ENCODE measurements at places on chromosomes 2 and 18.

GRCh38 chr2:53802617-53803151 lies 15.8 kb downstream of the ERLEC1 start:
- DNase-seq: no peak

GRCh38 chr2:160582490-160583145 lies 89.0 kb upstream of the RBMS1 start:
- no peak for DNase-seq

- no peak for DNase-seq
These were observed 406.6 kb upstream of the MMADHC start for GRCh38 chr2:149994057-149994728.

GRCh38 chr2:138271467-138271866 lies 230.1 kb upstream of the SPOPL start:
- DNase-seq: no peak

- DNase-seq: no peak
These were observed 3.3 kb downstream of the SEMA4C start for GRCh38 chr2:96866586-96866985.

DNA sequence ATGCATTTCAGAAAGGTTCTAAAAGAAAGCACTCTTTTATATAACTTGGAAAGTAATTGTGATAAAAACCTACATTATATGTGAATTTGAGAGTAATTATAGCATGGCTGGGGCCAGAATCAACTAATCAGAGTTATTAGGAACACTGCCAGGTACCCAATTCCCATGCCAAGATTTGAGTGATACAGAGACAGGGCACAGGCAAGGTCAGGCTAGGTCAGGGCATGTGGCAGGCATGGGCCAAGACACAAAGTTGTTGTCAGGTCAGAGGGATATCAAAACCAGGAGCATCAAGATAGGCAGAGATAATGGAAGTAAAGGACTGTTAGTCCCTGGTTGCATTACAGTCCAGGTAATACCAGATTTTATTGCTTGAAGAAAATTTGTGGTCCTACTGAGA lies 87.4 kb downstream of the MYO3B start:
- no peak for DNase-seq

GRCh38 chr2:96945014-96945413 lies 41.4 kb downstream of the FAM178B start:
- no peak for DNase-seq

DNA sequence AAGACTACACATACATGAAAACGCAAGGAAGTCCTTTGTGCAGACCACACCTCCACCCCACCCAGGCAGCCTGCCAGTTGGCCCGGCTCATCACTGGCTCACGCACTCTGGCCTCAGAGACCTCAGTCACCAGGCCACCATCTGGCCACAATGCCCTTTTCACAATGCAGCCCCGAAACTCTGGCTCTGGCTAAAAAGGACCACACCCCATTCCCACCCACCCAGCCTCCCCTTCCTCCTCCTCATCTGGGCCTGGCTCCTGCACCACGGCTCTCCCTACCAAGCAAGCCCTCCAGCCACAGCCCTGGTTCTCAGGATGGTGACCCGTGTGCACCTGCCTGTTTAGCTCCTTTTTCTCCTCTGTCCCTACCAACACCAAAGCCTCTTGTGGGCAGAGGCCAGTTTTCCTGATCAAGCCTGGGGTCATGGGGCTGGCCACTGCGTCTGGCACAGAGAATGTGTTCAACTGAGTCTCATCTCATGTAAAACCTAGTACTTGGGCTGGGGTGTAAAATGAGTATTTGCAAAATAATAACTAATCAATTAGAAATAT lies 7.4 kb downstream of the HDAC4 start:
- no peak for DNase-seq
